ENCODE measurements at places on chromosomes 11 and 22. TPM values are rescaled to one million over a fixed set of nuclear protein-coding genes. Genes with fewer than 3 reads are reported as not detected.
A peak's percentile ranks its signal among the peaks of the same experiment; 100 is the strongest.

- DNase-seq: no peak
Observed at GRCh38 chr11:12927886-12928285, 81.2 kb upstream of the RASSF10 start.

DNA sequence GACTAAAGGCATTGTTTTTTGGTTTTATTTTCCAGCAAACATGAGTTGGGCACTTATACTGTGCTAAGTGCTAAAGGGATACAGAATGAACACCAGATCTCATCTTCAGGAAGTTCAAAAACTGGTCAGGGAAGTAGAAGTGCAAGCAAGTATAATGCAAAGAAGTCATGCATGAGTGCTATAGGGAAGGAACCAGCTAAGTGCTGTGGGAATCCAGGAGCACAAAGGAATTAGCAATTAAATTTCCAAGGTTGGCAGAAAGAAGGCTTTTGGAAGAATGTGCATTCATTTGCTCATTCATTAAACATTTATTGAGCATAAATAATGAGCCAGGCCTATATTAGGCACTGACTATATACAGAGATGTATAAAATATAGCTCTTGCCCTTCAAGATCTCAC lies 143.7 kb upstream of the ARHGAP42 start:
- DNase-seq: no peak

DNA sequence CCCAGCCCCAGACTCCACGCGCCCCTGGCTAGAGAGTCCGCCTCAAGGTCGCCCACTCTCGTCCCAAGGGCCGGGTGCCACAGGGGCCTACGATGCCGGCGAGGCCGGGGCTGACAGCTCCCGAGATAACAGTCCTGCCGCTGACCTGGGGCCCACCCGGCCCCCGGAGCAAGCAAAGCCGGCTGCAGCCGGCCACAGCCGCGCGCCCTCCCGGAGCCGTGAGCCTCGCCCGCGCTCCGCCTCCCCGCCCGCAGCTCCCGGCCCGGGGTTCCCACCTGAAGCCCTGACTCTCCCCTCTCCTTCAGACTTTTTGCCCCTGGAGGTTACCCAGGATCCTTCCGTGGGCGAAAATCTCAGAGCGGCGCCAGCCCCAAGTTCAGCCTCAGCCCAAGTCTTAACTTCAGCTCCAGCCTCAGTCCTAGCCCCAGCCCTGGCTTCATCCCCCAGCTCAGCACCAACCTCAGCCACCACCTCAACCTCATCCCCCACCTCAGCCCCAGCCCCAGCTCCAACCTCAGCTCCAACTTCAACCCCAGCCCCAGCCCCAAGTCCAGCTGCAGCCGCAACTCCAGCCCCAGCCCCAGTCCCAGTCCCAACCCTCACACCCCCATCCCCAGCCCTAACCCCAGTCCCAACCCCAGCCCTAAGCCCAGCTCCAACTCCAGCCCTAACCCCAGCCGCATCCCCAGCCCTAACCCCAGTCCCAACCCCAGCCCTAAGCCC lies 1.7 kb downstream of the KLHDC7B start:
- DNase-seq: no peak

DNA sequence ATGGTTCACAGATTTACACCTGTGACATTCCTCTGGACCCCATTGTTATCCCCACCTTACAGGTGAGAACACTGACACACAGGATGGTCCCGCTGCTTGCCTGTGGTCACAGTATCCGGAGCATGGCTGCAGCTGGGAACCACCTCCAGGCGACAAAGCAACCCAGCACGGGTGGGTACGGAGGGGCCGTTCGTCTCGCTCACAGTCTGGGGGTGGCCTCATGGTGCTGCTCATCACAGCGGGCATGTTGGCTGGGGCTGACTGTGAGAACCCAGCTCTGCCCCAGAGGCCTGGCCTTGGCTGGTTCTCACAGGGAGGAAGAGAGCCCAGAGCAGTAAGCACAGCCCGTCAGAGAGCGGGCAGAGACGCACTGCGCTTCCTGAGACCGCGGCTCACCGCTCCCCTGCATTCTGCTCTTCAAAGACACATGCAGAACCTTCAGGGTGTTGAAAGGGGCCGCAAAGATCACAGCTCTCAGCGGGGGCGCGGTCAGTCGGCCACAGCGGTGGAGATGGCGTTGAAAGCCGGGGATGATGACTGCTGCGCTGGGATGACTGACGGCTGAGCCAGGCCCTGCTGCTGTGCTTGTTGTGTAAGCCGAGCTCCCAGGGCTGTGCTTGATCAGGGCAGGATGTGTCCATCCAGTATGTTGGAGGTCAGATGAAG lies 423.0 kb downstream of the BRD1 start:
- peak; percentile 24 for DNase-seq

GRCh38 chr11:64745521-64746328 lies 1.8 kb upstream of the RASGRP2 start:
- peak; percentile 91 for DNase-seq

DNA sequence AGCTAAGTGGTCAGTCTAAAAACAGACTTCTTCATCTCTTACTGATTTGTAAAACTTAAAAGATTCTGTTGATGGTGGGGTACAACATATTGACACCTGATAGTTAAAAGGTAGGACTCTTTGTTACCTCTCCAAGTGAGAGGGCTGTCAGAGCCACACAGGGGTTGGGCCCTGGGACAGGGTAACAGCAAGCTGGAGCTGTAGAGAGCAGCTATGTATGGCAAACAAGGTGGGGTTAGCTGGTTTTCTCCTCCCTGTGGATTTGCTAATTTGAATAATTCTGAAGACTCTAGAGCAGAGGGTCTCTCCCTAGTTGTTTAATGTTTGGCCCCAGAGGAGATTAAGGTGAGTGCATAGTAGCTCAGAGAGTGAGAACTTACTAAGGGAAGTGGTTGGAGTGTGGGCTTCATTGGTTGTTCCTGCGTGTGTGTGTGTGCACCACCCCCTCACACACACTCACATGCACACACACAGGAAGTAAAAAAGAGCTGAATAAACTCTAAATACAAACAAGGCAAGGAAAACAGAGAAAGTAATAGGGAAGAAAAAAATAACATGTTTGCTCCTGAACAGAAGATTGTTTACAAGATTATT lies 9.2 kb upstream of the GAS2 start:
- no peak for DNase-seq

DNA sequence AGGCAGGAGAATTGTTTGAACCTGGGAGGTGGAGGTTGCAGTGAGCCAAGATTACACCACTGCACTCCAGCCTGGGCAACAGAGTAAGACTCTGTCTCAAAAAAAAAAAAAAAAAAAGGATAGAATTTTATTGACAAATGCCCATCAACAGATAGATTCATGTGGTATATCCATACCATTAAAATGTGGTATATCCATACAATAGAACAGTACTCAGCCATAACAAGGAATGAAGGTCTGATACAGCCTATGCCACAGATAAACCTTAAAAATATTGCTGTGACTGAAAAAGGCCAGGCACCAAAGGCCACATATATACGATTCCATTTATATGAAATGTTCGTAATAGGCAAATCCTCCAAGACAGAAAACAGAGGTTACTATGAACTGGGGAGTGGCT lies 45.3 kb upstream of the PPP2R1B start:
- DNase-seq: no peak

DNA sequence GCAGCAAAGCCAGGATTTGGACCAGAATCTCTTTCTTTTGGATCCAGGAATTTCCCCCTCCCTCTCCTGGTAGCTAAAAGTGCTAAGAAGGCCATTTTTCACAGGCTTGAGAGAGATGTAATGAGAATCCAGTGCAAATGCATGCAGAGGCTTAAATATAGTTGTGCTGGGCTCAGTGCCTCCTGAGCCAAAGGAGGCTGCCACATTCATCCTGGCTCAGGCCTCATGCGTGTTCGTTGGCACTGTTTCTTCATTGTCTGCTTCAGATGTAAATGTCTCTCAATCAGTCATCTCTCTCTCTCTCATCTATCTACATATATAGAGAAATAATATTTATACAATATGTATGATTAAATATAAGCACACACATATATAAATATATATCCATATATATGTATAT lies 83.6 kb downstream of the INSC start:
- no peak for DNase-seq

GRCh38 chr22:50627642-50628542 lies at the start of gene ARSA:
Gene ARSA (minus strand): TSS chr22:50628152. CDS start chr22:50627779, 373 bp downstream.
- peak; percentile 86 for DNase-seq

GRCh38 chr11:15864026-15864805 lies 492.1 kb downstream of the SOX6 start:
- no peak for DNase-seq

GRCh38 chr11:32796425-32796824 lies 2.0 kb upstream of the CCDC73 start:
- no peak for DNase-seq

GRCh38 chr11:12390687-12391110 lies 13.3 kb downstream of the PARVA start:
- DNase-seq: no peak

DNA sequence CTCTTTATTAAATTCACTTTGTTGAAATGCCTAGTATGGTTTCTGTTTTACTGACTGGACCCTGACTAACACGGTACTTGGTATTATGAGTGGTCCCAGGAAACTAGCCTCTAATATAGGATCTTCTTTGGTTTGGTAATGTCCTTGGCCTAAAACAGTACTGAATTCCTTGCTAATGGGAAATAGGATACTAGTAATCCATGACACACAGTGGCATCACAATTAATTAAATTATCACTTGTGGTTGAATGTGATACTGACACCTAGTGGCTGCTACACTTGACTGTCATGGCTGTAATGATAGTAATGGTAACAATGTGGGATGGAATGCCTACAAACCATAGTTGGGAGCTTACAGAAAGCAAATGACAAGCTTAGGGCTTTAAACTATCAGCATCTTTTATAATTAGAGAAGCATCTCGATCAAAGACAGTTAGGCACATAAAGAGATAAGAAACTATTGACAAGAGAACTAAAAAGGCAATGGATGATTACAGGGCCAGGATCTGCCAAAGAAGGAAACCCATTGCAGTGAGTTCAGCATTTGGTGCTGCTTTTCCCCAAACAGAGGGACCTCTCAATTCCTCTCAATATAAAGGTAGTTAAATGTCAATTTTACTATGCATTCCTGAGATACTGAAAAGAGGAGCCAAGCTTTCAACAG lies 8.6 kb downstream of the DNHD1 start:
- DNase-seq: no peak

DNA sequence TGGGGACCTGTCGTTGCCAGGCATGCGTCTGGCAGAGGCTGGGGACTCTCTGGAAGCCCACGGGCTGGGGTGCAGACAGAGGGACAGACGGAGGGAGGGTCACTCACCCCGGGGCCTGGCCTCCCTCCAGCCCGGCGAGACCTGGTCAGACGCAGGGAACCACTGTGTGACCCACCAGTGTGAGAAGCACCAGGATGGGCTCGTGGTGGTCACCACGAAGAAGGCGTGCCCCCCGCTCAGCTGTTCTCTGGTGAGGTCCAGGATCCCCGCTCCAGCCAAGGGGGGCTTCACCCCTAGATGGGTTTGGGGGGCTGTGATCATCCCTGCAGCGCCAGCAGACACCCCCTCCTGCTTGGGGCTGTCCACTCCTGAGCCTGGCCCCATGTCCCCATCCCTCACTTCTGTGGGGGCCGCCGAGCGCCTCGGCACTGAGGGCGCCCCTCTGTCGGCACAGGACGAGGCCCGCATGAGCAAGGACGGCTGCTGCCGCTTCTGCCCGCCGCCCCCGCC lies 23.6 kb upstream of the MUC5B start:
- peak; percentile 27 for DNase-seq

DNA sequence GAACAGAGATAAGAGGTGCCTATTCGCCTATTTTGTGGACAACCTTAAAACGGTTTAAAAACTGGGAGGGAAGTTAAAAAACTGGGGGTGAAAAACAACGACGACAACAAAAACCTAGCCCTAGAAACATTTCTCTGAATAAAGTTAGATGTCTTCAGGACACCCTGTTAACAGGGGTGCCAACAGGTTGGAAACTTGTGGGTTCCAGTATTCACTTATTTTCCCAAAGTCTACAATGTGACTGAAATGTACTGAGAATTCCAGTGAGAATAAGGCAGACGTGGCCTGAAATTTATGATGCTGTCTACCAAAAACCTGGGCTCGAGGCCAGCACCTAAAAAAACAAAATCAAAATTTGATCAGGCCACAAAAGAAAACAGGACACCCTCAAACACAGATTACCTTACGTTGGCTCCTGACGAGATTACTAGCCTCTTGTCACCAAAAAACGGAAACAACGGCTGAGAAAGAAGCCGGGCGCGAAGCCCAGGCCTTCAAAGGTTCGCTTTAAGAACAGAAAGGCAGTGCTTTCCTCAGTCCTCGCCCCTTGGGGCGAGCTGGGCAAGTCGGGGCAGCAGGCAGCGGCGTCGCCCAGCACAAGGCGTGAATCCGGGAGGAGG lies 906 bp downstream of the CCDC90B start:
- no peak for DNase-seq

DNA sequence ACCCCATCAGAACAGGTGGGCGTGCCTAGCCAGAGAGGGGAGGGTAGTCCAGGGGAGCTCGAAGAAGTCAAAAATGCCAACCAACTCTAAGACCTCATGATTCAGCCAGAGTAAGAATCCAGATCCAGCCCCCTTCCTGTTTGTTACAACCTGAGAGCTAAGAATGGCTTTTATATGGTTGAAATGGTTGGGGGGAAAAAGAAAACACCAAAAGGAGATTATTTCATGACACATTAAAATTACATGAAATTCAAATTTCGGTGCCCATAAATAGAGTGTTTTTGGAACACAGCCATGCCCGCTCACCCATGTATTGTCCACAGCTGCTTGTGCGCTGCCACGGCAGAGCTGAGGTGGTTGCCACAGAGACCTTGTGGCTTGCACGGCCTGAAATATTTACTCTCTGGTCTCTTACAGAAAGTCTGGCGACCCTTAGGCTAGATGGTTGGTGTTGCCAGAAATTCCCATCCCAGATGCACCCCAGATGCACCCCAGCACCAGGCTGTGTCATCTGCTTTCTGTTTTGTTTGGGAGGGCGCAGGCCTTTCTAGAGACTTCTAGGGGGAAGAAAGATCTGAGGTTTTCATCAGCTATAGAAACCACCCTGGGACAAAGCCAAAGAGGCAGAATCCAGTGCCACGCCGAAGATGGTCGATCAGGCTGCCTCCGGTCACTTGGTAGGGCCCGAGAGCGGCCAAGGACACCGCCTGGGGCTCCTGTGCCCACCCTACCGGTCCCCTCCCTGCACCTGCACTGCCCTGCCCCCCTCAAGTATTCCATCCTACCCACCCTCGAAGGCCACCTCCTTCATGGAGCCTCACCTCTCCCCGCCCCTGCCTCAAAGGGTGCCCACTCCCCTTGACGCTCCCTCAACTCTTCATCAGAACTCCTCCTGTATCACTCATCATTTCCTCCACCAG lies 80.2 kb downstream of the DSCAML1 start:
- DNase-seq: no peak

FGF3 gene
- not detected for total RNA-seq

LAYN gene
- total RNA-seq: 3.1 TPM

GCAT gene
- 28.8 TPM for total RNA-seq

OR8D1 gene
- not detected for total RNA-seq

PLEKHB1 gene
- total RNA-seq: 34.0 TPM

GDPD4 gene
- total RNA-seq: not detected

OR2AG1 gene
- not detected for total RNA-seq

Data from H9 (cell line).